ENCODE measurements at places on chromosomes 16 and 17. TPM values are rescaled to one million over a fixed set of nuclear protein-coding genes. Genes with fewer than 3 reads are reported as not detected.

FOXF1 gene
- not detected for total RNA-seq

DNA sequence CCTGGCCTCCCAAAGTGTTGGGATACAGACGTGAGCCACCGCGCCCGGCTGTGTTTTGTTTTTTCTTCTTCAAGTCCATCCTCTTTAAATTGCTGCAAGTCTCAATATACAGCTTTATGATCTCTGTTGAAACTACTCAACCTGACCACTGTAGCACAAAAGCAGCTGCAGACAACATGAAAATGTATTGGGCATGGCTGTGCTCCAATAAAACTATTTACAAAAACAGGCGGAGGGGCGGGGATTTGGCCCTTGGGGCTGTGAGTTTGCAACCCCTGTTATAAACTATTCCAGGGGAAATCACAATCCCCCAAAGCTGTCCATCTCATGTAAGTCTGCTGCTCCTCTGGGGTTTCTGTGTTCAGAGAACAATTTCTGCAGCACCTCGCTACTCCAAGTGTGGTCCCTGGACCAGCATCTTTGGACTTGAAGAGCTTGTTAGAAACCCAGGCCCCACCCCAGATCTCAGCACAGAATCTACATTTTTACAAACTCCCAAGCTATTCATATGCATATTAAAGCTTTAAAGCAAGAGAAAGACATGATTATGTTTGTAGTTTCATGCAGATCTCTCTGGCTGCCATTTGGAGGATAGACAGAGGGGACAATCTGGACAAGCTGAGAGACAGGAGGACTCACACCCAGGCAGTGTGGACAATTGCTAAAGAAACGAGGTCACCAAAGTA lies 33.6 kb downstream of the TEKT5 start:
- no peak for DNase-seq

- no peak for DNase-seq
These were observed 16.7 kb upstream of the C16orf78 start for GRCh38 chr16:49356728-49357488.

GRCh38 chr17:60639019-60639330 lies 38.7 kb upstream of the BCAS3 start:
- no peak for DNase-seq

GSDMA gene
- 16.9 TPM for total RNA-seq

Data from mammary epithelial cell (primary cell).